ENCODE measurements at places on chromosomes 6 and 20. TPM values are rescaled to one million over a fixed set of nuclear protein-coding genes. Genes with fewer than 3 reads are reported as not detected.

DNA sequence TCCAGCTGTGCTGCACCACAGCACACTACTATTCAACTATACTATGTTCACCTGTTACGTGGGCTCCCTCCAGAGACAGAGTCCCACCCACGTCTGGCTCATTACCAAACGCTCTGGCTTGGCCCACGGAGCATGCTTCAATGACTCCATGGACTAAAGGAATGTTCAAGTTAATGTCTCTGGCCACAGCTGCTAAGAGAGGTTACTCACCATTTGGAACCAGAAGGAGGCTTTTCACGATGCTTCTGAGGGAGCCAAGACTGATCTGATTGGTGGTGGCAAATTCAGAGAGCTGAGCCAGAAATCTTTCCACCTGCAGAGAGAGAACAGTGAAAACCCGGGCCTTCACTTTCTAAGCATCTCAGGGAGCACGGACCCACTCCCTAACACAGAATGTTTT lies 15.6 kb downstream of the COMMD7 start:
- H3K27me3 ChIP-seq: no peaks in the 10 kb centered on the region
- no peaks in the 10 kb centered on the region for H3K4me1 ChIP-seq
- no peak overlapping the region for H3K4me3 ChIP-seq
- DNase-seq: peak; percentile 38

GRCh38 chr6:124993327-124993726 lies 31.1 kb downstream of the RNF217 start:
- no peaks in the 10 kb centered on the region for H3K36me3 ChIP-seq
- no peaks in the 10 kb centered on the region for H3K27me3 ChIP-seq
- no peak for DNase-seq
- H3K27ac ChIP-seq: peak overlapping the region; percentile 78
- peaks cover 56% of the 10 kb centered on the region for H3K4me1 ChIP-seq

DNA sequence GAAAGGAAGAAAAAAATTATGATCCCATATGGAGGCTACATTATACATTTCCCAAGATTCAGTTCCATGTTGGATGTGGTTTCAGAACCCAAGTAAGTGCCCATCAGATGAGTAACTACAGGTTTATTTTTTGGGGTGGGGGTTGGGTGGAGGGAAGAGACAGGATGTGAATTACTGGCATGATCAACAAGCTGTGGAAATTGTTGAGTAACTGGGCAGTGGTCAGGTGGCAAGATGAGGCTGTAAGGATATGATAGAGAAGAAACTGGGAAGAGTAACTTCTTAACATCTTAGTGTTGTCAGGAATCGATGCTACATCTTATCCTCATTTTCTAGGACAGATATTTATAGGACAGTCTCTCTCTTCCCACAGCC lies 153.5 kb downstream of the CFAP61 start:
- no peaks in the 10 kb centered on the region for H3K36me3 ChIP-seq
- H3K27me3 ChIP-seq: no peaks in the 10 kb centered on the region
- H3K4me1 ChIP-seq: peaks cover 27% of the 10 kb centered on the region
- H3K4me3 ChIP-seq: no peak overlapping the region
- no peak for DNase-seq
- H3K27ac ChIP-seq: peak overlapping the region; percentile 68

DNA sequence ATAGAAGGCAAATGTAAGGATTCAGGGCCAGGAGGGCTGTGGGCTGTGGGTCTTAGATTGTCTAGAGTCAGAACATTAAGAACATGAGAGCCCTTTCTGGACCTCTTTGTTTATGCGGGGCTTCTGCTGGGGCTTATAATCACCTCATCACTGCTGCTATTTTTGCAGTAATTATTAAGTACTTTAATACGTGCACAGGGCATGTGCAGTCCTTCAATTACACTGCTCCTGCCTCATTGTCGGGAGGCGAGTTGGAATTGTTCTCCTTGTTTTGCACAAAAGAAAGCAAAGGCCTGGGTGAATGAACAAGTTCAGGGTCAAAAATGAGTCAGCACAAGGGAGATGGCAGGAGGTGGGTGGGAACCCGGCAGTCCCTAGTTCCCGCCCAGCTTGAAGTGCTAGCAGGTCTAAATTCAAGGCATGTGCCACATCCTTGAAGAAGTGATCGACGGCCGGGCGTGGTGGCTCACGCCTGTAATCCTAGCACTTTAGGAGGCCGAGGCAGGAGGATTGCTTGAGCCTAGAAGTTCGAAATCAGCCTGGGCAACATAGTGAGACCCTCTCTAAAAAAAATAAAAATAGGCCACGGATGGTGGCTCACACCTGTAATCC lies 34.4 kb upstream of the PTPN1 start:
- peaks cover 8% of the 10 kb centered on the region for H3K4me1 ChIP-seq
- H3K27ac ChIP-seq: peak overlapping the region; percentile 16
- H3K4me3 ChIP-seq: no peak overlapping the region
- DNase-seq: no peak
- no peaks in the 10 kb centered on the region for H3K27me3 ChIP-seq
- no peaks in the 10 kb centered on the region for H3K36me3 ChIP-seq

Gene MYCT1
- total RNA-seq: 6.8 TPM

All from psoas muscle (tissue), 8 donors.